H9 (cell line): ENCODE measurements at places on chromosomes 7 and 10. TPM values are rescaled to one million over a fixed set of nuclear protein-coding genes. Genes with fewer than 3 reads are reported as not detected.

GRCh38 chr7:953547-954327 is 743 bp downstream of the ADAP1 start:
- peaks cover 3% of the 10 kb centered on the region; the same call in 1 of the 2 replicates for H3K27me3 ChIP-seq
- H3K4me1 ChIP-seq = no peaks in the 10 kb centered on the region; the same call in 1 of the 2 replicates
- H3K36me3 ChIP-seq = no peaks in the 10 kb centered on the region; the same call in 2 of the 3 replicates
- no peak overlapping the region for H3K27ac ChIP-seq
- DNase-seq = peak; percentile 69
- H3K4me3 ChIP-seq = peak overlapping the region; percentile 68; the same call in 2 of the 3 replicates

DNA sequence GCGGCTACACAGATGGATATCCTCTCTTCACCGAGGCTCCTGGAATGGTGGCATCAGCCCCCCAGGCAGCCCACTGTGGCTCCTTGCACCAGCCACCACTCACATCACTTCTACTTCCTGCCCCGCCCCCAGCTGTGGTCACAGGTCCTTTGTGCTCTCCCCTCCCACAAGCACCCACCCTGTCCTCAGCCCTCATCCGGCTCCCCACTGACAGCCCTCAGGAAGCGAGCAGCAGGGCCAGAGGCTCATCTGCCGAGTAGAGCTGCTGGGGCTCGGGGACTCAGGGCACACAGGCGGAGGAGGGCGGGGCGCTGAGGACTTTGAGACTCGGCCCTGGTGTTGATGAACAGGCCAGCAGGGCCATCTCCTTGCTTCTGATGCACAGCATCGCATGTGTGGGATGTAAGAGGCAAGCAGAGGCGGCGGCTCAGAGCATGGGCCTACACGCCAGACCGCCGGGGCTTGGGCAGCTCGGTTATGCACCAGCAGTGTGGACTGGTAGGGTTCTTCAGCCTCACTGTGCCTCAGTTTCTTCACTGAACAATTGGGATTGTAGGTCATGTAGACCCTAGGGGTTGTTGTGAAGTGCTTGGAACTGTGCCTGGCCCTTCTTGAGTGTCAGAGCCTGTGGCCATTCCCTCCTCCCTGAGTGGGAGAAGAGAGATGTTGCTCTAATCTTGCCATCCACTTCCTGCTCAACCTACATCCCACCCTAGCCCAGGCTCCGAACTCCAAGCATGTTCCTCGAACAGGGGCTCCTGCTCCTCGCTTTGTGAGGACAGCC is at the start of gene PRF1:
PRF1 (minus strand) TSS at position 77 of the 784 bp plus-strand sequence. CDS start 1,839 bp downstream, outside the sequence.
- no peak for DNase-seq
- no peaks in the 10 kb centered on the region for H3K36me3 ChIP-seq
- H3K27me3 ChIP-seq = no peaks in the 10 kb centered on the region
- no peak within 1 kb of the TSS for H3K4me3 ChIP-seq

DNA sequence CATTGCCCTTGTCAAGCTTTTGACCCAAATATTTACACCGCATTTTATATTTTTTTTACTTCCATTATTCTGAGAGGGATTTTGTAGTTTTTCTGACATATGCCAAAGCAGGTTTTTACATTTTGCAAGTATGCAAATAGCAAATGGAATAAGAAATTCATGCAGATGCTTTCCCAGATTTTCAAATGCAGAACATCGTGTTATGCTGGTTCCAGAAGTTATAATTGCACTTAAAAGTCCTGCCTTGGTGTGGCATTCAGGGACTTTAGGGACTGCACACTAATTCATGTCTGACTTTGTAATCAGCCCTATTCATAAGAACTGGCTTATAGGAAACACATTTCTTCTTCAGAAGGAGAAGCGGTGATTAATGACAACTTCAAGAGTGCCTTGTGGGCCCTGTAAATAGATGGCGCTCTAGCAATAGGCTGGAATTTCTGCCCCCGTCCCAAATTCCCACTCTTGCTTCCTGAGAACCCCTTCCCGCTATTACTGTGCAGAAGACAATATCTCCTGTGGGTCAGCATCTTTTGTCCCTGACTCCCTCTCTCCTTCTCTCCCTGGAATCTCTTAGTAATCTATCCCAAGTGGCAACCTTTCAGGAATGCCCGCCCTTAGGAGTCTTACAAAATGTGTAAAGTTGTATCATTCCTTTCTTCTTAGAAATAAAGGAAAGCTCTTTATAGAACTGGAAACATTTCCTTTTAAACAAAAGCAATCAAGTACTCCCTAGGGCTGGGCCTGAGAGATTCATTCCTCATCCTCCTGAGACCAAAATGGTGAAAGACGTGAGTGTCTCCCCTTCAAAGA is 264.0 kb downstream of the INHBA start:
- peaks cover 3% of the 10 kb centered on the region; the same call in 1 of the 2 replicates for H3K4me1 ChIP-seq
- no peak for DNase-seq
- no peaks in the 10 kb centered on the region for H3K27me3 ChIP-seq
- H3K4me3 ChIP-seq = no peak overlapping the region

- no peaks in the 10 kb centered on the region for H3K36me3 ChIP-seq
- H3K4me1 ChIP-seq = peaks cover 3% of the 10 kb centered on the region; the same call in 1 of the 2 replicates
- H3K4me3 ChIP-seq = no peak overlapping the region
- DNase-seq = no peak
- H3K27ac ChIP-seq = no peak overlapping the region
These were observed 37.4 kb downstream of the SLC35B4 start for GRCh38 chr7:134279336-134279735.

DNA sequence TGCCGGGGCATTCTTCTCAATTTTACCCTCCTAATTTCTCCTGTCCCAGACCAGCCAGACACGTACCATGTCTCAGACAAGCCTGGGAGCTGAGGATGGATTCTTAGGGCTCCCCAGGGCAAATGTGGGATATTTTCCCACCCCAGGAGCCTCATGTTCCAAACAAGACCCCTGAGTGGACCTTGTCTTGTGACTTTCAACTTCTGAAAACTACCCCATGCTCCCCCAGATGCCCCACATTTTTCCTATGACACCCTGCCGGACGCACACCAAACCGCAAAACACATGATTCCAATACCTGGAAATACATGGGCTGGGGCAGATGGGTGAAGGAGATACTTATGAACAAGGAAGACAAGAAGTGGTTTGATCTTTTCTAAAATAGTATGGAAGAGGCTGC is 874 bp downstream of the GIMAP5 start:
- no peak for DNase-seq
- no peaks in the 10 kb centered on the region for H3K4me1 ChIP-seq
- no peak overlapping the region for H3K4me3 ChIP-seq

DNA sequence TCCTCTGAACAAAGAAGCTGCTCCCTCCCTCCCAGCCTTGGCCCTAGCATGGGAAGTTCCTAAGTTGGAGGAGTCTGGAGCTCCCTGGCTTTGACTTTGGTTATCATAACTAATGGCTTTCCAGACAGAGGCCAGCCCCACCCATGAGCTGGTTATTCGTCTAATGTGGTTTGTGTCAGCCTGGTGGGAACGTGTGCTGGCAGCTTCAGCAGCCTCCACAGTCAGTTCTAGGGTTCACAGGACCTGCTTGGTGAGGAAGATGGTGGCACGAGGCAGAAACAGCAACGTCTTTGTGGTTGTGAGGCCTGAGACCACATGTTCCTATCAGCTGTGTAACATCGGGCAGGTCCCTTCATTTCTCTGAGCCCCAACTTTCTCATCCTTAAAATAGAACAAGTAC is 103.1 kb downstream of the PAXIP1 start:
- H3K36me3 ChIP-seq = no peaks in the 10 kb centered on the region
- no peaks in the 10 kb centered on the region for H3K4me1 ChIP-seq
- H3K27ac ChIP-seq = no peak overlapping the region
- no peak for DNase-seq

- H3K27ac ChIP-seq = no peak overlapping the region
- no peaks in the 10 kb centered on the region for H3K4me1 ChIP-seq
- H3K27me3 ChIP-seq = no peaks in the 10 kb centered on the region
- no peak overlapping the region for H3K4me3 ChIP-seq
- DNase-seq = no peak
These were observed 15.3 kb downstream of the NHLRC2 start for GRCh38 chr10:113869789-113870188.

DNA sequence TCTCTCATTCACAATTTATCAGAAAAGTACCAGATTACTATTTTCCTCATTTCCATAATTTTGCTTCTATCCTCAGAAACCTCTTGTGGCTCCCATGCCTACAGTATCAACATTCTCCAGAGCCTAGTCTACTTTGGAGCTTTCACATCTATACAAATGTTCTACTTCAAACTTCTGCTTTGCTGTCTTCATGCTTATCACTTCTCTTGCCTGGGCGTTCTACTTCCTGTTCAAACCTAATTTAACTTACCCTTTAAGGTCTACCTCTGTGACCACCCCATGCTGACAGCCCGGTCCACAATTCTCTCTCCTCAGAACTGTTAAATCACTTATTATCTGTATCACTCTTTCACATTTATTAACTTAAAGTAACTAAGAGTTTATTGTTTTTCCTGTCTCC is 6.1 kb upstream of the PTPN12 start:
- DNase-seq = no peak
- H3K4me3 ChIP-seq = no peak overlapping the region
- H3K36me3 ChIP-seq = peaks cover 8% of the 10 kb centered on the region

DNA sequence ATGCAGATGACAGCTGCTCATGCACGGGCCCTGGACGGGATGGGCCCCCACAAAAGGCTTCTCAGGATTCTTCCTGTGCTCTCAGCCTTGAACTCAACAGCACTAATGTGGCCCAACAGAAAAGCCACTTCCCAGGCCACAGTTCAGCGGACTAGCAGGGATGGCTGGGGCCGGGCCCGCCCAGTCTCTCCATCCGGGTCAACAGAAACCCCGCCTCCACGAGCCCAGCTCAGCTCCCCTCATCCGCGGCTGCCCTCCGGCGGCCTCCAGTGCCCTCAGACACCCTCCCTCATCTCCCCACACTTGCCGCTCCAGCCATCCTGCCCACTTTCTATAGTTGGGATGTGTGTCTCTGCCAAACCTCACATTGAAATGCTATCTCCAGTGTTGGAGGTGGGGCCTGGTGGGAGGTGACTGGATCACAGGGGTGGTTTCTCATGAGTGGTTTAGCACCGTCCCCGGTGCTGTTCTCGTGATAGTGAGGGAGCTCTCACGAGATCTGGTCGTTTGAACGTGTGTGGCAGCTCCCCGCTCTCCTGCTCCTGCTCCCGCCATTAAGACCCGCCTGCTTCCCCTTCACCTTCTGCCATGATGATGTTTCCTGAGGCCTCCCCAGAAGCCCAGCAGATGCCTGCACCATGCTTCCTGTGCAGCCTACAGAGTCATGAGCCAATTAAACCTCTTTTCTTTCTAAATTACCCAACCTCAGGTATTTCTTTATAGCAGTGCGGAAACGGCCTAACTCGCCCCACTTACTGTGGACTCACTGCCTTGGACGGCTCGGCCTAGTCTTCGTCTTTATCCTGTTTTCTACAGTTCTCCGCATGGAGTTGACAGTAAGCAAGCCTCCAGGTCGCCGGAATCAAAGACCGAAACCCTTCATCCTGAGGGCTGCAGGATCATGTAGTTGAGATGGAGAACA is 169.9 kb upstream of the RNF32 start:
- no peaks in the 10 kb centered on the region; the same call in 1 of the 2 replicates for H3K36me3 ChIP-seq
- H3K27ac ChIP-seq = no peak overlapping the region
- no peaks in the 10 kb centered on the region for H3K27me3 ChIP-seq
- DNase-seq = peak; percentile 57
- no peaks in the 10 kb centered on the region for H3K4me1 ChIP-seq

- H3K4me3 ChIP-seq = no peak overlapping the region
- H3K4me1 ChIP-seq = peaks cover 11% of the 10 kb centered on the region; the same call in 1 of the 2 replicates
These were observed 35.0 kb downstream of the GNA12 start for GRCh38 chr7:2808891-2809665.

- no peak overlapping the region for H3K27ac ChIP-seq
- DNase-seq = no peak
- peaks cover 39% of the 10 kb centered on the region for H3K36me3 ChIP-seq
- H3K27me3 ChIP-seq = no peaks in the 10 kb centered on the region
- no peaks in the 10 kb centered on the region for H3K4me1 ChIP-seq
- H3K4me3 ChIP-seq = peak overlapping the region; percentile 96
These were observed 1.5 kb downstream of the YME1L1 start for GRCh38 chr10:27152687-27153086.

DNA sequence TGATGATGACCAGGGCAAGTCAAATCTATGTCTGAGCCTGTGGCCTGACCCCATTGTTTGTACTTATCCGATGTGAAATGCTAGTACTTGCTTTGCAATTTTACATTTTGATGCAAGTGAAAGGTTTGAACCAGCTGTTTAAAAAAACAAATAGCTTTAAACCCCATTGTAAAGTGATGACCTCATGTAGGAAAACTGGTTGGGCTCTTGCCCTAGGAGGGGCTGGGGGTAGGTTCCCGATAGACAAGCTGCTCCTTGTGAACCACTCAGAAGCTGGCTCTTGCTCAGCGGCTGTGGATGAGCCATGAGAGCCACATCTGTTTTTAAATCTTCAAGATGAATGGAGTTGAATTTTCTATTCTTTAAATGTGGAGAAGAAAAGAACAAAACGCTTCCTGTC is 185.3 kb downstream of the WDR11 start:
- H3K36me3 ChIP-seq = no peaks in the 10 kb centered on the region
- H3K27ac ChIP-seq = no peak overlapping the region
- DNase-seq = no peak
- H3K27me3 ChIP-seq = no peaks in the 10 kb centered on the region

The EBF3 gene
- total RNA-seq = 0.04 and 0.22 TPM in 2 replicates

The SPDYE11 gene
- total RNA-seq = not detected in 2 replicates

The TMEM196 gene
- total RNA-seq = not detected in 2 replicates

The COL28A1 gene
- total RNA-seq = 0.66 and 0.92 TPM in 2 replicates

The MYO3A gene
- total RNA-seq = 4.3 and 4.9 TPM in 2 replicates

The KEL gene
- 0.72 and 1.5 TPM in 2 replicates for total RNA-seq

The FGL2 gene
- total RNA-seq = not detected in 2 replicates

The MBL2 gene
- total RNA-seq = not detected in 2 replicates

The RBM17 gene
- 123 and 124 TPM in 2 replicates for total RNA-seq

The DPYSL4 gene
- 26.3 and 29.0 TPM in 2 replicates for total RNA-seq
